A549 treated with Hydrocortisone at 1 μM for 4 hours (cell line): ENCODE measurements at places on chromosomes 12 and 14. TPM values are rescaled to one million over a fixed set of nuclear protein-coding genes. Genes with fewer than 3 reads are reported as not detected.

Gene GDF3
- total RNA-seq: not detected in 5 replicates

Gene CLBA1
- 14.5 to 17.8 TPM (median 17.0 TPM) in 5 replicates for total RNA-seq

Gene C12orf57
- total RNA-seq: 256 to 322 TPM (median 309 TPM) in 5 replicates

Gene INHBC
- 0.05 TPM in 1 of 5 replicates, not detected in the others for total RNA-seq

Gene ITPK1
- 55.9 to 68.6 TPM (median 60.3 TPM) in 5 replicates for total RNA-seq
